ENCODE measurements at places on chromosomes 4 and X.
A peak's percentile ranks its signal among the peaks of the same experiment; 100 is the strongest.

DNA sequence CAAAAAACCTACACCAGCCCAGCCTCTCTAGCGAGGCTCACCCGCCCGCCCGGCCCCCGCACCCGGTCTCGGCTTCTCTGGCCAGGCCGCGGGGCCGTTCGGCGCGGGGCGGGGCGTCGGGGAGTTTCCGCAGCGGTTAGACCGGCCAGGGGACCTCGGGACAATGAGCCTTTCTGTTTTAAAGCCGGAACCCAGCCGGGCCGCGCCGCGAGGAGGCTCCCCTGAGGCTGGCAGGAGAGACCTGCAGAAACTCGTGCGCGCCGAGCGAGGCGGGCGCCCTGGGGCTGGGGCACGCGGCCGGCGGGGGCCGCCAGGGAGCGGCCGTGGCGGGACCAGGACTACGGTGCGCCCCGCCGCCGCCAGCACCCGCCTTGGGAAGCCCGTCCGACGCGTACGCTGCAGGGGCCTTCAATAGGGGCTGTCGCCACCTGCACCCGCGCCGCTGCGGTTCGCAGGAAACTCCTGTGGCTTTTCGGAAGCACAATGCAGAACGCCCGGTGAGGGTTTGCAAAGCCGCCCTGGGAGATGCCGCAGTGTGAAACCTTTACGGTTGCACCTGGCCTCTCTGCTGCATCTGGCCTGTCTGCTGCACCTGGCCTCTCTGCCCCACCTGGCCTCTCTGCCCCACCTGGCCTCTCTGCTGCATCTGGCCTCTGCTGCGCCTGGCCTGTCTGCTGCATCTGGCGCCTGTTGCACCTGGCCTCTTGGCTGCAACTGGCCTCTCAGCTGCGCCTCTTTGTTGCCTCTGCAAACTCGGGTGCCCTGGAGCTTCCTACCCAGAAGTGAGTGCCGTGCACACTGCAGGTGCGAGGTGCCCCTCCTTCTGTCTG, 63.9 kb downstream of the TRAPPC11 start:
- DNase-seq: peak; percentile 18

- DNase-seq: peak; percentile 8
These were observed 401 bp downstream of the SOWAHD start for GRCh38 chrX:119758731-119759247.

DNA sequence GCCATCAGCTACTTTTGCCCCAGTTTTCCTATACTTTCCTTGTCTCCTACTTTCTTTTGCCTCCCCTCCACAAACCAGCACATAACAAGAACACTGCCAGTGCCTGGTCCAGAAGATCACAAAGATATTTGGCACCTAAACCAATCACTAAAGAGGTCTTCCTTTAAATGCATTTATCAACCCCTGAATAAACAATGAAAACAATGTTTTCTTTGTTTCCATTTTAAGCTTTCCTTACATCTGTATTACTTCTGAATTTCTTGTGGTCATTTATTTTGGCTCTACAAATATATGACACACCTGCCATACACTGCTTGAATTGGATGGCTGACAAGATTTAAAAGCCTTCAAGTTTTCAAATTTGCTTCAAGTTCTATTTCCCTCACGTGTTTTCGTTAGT, 43.9 kb downstream of the MBNL3 start:
- DNase-seq: no peak

- DNase-seq: no peak
These were observed 1.4 kb downstream of the RAI2 start for GRCh38 chrX:17859609-17860178.

- DNase-seq: no peak
These were observed 37.8 kb downstream of the LGI2 start for GRCh38 chr4:24992968-24993367.

Data from activated CD4-positive, alpha-beta T cell treated with anti-CD3 and anti-CD28 coated beads for 1 hour (primary cell).